ENCODE measurements at places on chromosomes 7 and 10.

DNA sequence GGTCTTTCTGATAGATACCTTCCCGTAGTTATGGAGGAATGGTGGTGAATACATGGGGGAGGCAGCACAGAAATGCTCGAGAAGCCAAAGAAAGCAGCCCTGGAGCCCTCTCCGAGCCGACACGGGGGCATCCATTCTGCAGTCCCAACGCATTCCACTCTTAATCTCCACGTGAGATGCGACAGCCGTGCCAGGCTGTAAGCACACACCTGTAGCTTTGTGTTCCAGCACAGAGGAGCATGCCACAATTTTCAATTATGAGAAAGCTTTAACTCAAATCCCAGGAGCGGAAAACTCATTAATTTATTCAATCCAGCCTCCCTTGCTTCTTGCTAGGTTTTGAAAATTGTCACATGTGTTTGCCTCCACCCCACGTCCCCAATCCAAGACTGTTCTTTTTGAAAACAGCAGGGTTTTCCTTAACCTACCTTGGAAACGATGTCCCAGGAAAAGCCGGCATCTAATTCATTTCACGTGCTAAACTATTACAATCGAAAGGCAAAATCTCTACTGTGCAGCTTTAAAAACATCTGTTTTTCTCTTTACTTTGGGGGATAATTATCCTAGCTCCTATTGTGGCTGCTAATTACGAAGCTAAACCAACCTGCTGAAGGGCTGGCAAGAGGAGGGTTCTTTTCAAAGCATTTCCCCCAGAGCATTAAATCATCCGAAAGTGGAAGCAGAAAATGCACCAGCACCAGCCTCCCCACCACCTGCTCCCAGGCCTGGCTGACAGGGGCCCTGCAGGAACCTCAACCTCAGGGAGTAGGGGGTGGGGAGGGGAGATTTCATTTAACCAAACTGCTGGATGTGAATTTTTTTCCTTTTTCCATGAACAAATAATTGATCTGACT is 56.0 kb upstream of the CHST15 start:
- DNase-seq, result no peak

GRCh38 chr10:24651923-24652322 is 71.8 kb downstream of the ARHGAP21 start:
- peak; percentile 4 for DNase-seq

- DNase-seq, result no peak
These were observed 38.7 kb upstream of the BICC1 start for GRCh38 chr10:58473976-58474375.

DNA sequence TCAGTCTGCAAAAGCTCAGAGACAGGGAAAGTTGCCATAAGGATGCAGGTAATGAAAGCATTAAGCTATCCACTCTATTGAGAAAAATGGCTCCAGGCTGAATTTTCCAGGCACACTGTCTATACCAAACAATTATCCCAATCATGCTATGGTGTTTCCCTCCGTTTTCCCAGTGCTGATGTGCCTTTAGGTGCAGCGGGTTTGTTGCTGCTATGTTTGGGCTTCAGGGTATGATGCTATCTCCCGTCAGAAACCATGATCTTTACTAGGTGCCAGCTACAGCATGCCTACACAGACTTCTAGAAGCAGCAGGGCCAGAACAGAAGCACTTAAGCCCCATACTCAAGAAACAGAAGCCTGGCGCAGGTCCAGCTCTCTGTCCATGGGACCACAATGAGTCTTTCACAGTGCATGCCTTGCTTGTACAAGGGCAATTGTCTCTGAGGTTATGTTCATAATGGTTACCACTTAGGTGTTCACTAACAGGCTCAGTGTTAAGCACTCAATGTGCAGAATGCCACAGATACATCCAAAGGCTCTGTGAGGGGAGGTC is 19.4 kb downstream of the STEAP1B start:
- DNase-seq, result no peak
